ENCODE measurements at places on chromosomes 1 and 21.

DNA sequence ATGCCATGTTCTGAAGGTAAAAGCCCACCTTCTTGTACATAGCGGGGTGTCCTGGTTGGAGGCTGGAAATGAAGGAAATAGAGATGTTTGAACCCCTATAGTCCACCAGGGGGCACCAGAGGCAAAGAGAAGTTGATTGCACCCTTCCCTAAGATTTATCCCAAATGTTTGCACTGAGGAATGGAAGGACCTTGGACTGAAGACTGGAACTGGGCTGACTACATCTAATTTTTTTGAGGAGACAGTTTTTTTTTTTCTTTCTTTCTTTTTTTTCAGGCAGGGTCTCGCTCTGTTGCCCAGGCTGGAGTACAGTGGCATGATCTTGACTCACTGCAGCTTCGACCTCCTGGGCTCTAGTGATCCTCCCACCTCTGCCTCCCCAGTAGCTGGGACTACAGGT is 55.3 kb upstream of the EIF4G3 start:
- peak; percentile 83 for DNase-seq

GRCh38 chr1:234862360-234862943 is 252.5 kb upstream of the IRF2BP2 start:
- DNase-seq = no peak

- DNase-seq = no peak
Observed at GRCh38 chr1:205842229-205842628, 7.7 kb downstream of the PM20D1 start.

DNA sequence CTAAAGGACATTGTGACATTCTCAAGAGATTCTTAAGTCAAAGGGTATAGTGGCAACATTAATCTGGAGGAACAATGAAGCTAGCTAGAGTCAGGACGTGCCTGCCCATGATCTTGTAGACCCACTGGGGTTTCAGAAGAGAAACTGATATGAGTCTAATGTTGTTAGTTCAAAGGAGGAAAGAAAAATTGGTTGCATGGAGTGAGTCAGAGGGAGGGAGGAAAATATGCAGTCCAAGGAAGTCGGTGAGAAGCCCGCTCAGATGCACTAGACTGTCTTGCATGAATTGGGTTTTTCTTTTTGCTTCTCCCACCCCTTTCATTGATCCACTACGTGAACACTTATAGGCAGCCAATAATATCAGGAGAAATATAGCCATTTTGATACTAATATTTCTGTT is 53.8 kb upstream of the SYT14 start:
- no peak for DNase-seq

- DNase-seq = peak; percentile 83
Observed at GRCh38 chr21:45880097-45881068, 101.2 kb upstream of the COL6A1 start.

GRCh38 chr1:241736387-241736786 is 84.3 kb downstream of the WDR64 start:
- DNase-seq = no peak

GRCh38 chr1:12577020-12577419 is 41.0 kb downstream of the DHRS3 start:
- no peak for DNase-seq
